Femur (tissue), 1 donor: ENCODE measurements at places on chromosomes 1 and 21.

- DNase-seq = no peak
These were observed 2.2 kb downstream of the LAMC2 start for GRCh38 chr1:183188240-183188639.

DNA sequence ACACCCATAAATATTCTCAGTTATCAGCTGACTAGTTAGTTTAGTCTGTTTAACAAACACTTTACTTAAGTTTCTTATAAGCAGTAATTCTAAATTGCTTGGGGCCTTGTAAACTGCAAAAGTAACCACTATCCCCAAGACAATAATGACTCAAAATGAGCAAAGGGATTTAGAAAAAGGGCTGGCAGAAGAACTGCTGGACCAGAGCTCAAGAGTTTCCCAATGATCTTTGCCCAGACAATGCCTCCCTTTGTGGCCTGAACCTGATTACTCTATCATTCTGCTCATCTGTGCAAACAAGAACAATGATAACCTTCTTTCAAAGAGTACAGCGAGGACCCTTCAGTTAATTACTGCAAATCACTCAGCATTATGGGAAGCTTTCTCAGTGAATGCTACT lies 123.5 kb downstream of the TIAM1 start:
- no peak for DNase-seq

DNA sequence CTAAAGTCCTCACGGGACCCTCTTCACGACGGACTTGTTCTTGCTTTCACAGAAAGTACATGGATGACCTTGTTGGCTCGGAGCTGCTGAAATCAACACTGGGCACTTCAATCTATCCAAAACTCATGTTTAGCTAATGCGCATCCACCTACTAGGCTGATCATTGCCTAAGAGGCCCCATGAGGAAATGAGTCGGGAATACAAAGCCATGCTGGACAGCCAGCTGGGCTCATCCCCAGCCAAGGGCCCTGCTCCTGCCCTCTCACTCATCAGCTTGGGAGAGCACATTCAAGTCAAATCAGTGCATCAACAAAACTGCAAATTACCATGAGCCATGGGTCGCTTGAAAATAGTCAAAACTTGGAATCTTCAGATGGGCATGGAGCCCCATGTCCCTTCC lies 14.8 kb upstream of the HEYL start:
- no peak for DNase-seq

- DNase-seq = no peak
These were observed 98.7 kb upstream of the VAV3 start for GRCh38 chr1:108063703-108064102.
